ENCODE measurements at places on chromosomes 1 and 21.

DNA sequence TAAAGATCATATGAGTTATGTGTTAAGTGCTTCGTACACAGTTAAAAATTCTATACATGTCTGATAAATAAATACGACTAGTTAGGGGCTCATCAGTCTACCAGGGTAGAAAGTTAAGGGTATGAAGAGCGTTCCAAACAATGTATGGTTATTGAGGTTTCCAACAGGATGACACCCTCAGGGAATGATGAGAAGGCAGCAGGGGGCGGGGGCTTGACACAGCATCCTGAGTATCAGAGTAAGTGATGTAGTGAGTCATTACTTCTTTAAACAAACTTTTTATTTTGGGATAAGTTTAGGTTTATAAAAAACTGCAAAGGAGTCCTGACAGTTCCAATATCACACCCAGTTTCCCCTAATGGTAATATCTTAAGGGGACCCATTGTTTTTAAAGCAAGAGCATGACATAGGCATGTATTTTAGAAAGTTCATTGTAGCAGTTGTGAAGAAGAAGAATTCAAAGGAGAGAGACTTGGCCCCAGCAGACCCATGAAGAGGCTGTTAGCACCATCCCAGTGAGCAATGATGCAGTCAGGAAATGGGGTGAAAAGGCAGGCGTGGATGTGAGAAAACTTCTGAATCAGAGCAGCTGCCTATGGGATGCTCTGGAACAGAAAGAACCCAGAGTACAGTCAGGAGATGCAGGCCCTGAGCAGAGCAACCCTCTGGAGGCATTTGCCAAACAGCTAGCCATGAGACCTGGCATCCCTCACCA is 15.0 kb upstream of the PSMB2 start:
- no peak for DNase-seq

DNA sequence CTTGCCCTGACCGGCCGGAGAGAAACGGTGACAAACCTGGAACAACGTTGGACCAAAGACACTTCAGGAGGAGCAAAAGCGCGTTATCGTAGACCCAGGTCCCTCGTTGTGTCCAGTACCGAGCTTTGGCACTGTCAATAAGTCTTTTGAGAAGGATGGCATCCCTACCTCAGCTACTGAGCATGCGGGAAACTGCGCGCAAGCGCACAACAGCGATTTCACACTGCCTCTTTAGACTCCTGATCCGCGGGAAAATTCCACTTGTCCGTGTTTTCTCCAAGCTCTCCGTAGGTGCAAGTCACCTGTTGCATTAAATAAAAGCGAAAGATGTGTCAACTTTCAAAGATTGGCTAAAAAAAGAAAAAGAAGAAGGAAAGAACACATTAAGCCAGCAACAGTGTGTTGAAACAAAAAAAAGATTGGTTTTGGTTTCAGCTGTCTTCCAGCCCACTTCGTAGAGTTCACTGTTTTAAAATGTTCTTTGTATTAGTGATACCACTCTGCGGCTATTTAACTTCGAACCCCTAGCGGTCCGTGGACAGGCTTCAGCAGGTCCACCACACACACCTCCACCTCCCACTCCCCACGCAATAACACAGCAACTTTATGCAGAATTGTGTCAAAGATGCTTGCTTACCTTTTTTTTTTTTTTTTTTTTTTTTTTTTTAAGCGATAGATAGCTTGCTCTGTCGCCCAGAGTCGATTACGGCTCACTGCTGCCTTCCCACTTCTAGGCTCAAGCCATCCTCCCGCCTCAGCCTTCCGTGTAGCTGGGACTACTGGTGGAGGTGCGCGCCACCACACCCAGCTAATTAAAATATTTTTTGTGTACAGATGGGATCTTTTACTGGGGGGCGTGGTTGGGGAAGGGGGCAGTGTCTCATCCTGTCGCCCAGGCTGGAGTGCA is at the start of gene BPNT1:
TSS of gene BPNT1 (minus strand) at position 139 of the 907 bp plus-strand sequence. CDS start 9,942 bp downstream, outside the sequence.
- DNase-seq, result peak; percentile 98

- no peak for DNase-seq
These were observed 78.9 kb upstream of the SLC45A1 start for GRCh38 chr1:8239039-8239305.

DNA sequence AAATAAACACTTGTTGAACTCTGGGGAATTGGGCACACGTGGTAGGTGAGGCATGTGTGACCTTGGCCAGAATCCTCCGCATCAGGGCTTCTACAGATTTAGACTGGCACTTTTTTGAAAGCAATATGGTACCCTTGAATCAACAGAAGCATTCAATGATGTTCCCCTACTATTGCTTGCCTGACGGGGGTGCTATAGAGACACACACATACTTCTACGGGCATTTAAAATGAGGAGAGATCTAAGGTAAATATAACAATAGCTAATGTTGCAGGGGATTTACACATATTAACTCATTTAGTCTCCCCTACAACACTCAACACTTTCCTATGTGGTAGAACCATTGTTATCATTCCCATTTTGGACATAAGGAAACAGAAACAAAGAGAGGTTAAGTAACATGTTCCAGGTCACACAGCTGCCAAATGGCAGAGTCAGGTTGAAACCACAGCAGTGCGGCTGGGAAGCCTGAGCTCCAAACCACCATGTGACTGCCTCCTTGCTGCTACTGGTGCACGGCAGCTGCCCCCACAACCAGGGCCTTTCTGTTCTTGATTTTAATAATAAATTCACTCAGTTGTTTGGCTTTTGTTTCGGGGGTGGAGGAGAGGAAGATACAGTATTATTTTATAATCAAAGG is 147.4 kb downstream of the ZNF281 start:
- no peak for DNase-seq

DNA sequence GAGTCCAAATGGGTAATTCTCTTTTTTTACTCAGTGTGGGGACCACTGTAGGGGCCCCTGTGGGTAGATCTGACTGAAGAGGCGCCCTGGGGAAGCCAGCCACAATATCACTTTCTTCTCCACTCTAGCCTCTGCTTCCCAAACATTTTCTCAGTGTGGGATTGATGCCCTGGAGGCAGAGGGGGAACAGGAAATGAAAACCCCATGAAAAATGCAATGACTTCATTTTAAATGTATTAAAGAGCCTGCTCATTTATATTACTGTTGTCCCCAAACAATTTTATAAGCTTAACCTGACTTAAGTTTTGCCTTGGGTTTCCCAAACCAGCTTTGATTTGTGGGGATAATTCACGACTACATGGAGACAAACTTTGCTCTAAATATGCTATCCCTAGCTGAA is 181.9 kb downstream of the C1orf94 start:
- DNase-seq, result no peak

DNA sequence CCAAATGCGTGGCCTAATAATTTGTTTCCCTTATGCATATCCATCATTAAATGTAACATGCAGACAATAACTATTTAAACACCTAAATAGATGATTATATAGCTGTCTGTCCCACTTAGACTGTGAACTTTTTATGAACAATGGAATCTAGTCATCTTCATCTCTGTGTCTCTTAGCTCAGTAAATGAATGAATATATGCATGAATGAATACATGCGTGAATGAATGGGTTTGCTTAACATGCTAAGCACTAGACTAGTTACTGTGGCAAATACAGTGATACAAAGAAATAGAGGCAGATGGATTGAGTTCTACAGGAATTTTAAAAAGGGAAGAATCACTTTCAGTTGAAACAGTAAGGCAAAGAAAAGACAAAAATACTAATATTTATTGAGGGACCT is 232.0 kb downstream of the FGGY start:
- DNase-seq, result no peak

DNA sequence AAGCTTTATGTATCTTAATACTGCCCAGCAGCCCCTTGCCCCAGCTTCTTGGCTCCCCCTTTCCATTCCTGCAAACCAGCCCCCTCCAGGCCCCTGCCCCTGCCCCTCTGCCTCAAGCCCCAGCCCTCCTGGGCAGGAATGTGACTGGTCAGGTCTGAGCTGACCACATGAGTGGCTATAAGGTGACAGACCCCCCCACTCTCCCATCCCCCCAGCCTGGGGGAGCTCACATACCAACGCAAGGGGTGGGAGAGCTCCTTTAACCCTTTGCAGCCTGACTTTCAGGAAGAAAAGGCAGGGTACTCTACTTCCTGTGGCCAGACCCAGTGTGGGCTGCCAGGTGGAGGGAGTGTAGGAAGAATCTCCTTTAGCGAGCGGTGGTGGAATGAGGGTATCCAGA is 33.2 kb downstream of the AHDC1 start:
- no peak for DNase-seq

- DNase-seq, result no peak
These were observed 6.2 kb upstream of the CENPS start for GRCh38 chr1:10424034-10424433.

DNA sequence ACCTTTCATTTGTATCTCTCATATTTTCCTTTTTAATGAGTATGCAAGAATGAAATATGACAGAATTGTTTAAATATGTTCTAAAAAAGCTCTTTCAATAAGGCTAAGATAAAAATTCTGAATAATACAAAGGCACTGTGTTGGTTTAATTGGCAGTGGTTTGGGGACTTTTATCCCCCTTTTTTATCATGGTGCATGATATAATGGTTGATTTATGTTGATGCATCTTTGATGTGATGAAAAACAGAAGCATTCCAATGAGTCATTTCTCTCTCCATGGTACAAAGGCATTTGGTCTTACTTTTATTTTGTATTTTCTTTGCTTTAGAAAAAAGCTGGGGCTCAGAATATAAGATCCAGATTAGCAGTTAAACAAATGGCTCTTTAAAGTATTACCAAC is 127.2 kb upstream of the GREM2 start:
- no peak for DNase-seq

DNA sequence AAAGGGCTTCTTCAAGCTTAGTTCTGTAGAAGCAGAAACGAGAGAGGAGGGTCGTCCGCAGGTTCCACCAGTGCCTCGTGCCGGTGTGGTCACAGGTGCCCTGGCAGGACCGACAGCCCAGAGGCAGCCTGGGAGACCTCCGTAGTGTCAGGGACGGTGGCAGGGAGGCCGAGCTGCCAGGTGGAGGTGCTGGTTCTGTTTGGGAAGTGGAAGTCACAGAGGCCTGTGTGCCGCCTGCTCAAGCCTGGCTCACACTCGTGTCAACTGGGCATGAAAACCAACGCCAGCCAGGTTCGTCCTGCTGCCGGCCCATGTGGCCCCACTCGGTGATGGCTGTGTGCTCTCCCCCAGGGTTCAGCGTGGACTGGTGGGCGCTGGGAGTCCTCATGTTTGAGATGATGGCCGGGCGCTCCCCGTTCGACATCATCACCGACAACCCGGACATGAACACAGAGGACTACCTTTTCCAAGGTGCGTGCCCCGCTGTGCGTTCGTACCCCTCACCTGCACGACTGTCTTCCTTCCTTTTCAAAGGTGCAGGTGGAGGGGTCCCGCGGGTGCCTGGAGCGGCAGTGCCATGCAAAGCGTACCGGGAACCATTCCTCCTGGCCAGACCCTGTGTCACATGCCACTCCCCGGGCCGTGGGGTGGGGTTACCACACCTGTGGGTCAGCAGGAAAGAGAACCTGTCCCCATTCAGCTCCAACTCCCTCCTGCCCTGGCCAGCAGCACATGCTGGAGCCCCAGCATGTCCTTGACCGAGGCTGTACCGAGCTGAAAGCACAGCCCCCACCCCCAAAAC is 20.8 kb downstream of the FAAP20 start:
- DNase-seq, result no peak

- DNase-seq, result no peak
These were observed 26.2 kb upstream of the ID3 start for GRCh38 chr1:23585321-23586022.

GRCh38 chr1:5141750-5142149 is 487.3 kb downstream of the AJAP1 start:
- DNase-seq, result no peak

GRCh38 chr1:156849151-156849496 is 9.8 kb downstream of the INSRR start:
- DNase-seq, result no peak

GRCh38 chr1:20739225-20739624 is 6.7 kb upstream of the SH2D5 start:
- no peak for DNase-seq

- no peak for DNase-seq
These were observed 72.4 kb downstream of the POU2F1 start for GRCh38 chr1:167293057-167293456.

- no peak for DNase-seq
These were observed 1.0 kb downstream of the TMEM200B start for GRCh38 chr1:29122682-29123052.

- no peak for DNase-seq
These were observed 72.3 kb downstream of the TRIM11 start for GRCh38 chr1:228334226-228334935.
